Left ventricle myocardium superior (tissue), 1 donor: ENCODE measurements at places on chromosomes 13 and 19. TPM values are rescaled to one million over a fixed set of nuclear protein-coding genes. Genes with fewer than 3 reads are reported as not detected.

DNA sequence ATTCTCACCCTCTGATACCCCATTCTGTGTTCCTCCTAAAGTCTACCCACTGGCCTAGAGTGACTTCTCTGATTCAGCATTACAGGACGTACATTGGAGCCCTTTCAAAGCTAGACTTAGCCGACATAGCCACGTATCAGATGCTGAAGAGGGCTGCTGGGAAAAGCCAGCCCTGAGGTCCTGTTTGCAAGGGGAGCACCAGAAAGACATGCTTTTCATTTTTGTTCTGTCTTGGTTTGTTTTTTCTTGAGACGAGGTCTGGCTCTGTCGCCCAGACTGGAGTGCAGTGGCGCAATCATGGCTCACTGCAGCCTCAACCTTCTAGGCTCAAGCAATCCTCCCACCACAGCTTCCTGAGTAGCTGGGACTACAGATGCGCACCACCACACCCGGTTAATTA, 6.3 kb upstream of the ZSWIM4 start:
- DNase-seq = peak; percentile 49

The WDR87 gene
- not detected for total RNA-seq

The COLGALT1 gene
- total RNA-seq = 33.0 TPM

The ZNF582 gene
- total RNA-seq = 5.5 TPM

GRCh38 chr19:45119582-45119981, 26.6 kb downstream of the PPP1R37 start:
- DNase-seq = no peak

DNA sequence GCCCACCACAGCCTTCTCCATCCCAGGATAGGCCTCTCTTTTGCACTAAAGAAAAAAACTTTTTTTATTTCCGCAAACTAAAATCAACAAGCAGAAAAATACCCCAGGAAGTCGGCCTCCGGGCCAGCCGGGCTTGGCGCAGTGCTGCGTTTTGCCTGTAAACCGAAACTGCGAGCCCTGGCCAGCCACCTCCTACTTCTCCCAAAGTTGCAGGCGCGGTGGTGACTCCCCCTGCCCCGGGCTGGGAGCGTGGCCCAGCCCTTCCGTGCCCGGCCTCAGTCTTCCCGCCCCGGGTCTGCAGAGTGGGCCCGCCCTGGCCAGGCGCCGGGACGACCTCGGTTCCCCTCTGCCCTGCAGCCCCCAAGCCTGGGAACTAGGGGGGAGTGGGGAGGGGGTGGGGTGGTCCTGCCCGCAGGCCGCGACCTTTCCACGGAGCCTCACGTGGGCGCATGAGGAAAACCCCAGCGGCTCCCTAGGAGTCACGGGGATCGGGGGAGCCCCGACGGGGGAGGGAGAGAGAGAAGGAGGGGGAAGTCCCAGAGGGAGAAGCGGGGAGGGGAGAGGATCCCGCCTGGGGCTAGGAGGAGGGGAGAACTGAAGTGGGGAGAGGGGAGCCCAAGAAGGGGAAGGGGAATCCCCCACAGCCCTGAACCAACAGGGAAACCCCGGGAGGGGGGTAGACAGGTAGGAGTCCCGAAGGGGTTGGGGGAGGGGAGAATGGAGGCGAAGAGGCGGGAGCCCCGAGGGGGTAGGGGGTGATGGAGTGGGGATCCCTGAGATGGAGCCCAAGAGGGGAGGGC, 3.0 kb downstream of the GADD45B start:
- DNase-seq = peak; percentile 88

The NCAN gene
- not detected for total RNA-seq

GRCh38 chr19:34480971-34481841, at the start of gene WTIP:
Gene WTIP, plus strand, starts transcription at chr19:34481758. Its CDS starts 217 bp downstream, at chr19:34481975.
- peak; percentile 89 for DNase-seq

DNA sequence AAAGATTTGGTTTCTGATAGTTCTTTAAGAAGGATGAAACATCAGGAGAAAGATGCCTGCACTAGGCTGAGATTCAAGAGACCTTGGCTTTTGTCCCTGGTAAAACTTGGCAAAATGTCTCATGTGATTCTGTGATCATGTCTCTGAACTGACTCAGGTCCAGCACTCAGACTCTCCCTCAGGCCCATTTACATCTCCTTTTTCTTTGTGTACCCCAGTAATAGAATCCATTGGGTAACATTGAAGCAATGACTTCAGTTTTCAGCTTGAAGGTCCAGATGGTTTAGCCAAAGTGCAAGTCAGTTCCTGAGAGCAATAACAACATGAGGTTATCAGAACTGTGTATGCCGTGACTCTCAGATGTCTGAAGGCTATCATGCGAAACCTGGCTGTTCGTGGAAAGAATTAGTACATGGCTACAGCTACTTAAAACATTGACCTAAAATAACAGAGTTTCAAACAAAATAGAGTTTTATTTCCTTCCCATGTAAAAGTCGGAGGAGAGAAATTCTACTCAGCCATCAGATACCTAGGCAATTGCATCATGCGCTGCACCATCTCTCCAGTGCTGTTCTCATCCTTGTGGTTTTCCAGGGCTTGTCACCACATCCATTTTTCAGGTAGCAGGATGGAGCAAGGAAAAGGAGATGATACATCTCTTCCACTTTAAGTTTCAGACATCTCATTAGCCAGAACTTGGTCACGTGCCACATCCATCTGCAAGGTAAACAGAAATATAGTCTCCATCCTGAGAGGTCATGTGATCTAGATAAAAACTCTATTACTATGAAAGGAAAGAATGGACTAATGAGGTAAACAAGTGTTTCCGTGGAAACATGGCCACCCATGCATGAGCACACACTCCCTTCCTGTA, 117.3 kb downstream of the POSTN start:
- no peak for DNase-seq

The SYCN gene
- not detected for total RNA-seq

GRCh38 chr13:91240341-91240740, 107.1 kb upstream of the MIR17HG start:
- no peak for DNase-seq

GRCh38 chr13:113936166-113936965, 37.5 kb downstream of the C13orf46 start:
- no peak for DNase-seq

GRCh38 chr19:2735374-2735773, 4.4 kb downstream of the SLC39A3 start:
- DNase-seq = no peak

The NLRP7 gene
- total RNA-seq = not detected

DNA sequence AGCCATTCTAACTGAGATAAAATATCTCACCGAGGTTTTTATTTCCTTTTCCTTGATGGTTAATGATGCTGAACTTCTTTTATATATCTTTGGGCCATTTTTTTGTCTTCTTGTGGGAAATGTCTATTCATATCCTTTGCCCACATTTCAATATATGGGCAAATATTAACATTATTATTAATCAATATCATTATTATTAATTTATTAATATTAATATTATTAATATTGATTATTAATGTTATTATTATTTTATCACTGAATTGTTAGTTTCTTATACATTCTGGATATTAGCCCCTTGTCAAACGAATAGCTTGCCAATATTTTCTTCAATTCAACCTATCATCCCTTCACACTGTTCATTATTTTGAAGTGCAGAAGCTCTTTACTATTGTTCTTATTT, 2203.6 kb downstream of the PCDH9 start:
- no peak for DNase-seq

- peak; percentile 93 for DNase-seq
Observed at GRCh38 chr19:1040476-1041271, 767 bp downstream of the ABCA7 start.

- DNase-seq = no peak
Observed at GRCh38 chr19:49549045-49549444, 21.2 kb downstream of the RCN3 start.

DNA sequence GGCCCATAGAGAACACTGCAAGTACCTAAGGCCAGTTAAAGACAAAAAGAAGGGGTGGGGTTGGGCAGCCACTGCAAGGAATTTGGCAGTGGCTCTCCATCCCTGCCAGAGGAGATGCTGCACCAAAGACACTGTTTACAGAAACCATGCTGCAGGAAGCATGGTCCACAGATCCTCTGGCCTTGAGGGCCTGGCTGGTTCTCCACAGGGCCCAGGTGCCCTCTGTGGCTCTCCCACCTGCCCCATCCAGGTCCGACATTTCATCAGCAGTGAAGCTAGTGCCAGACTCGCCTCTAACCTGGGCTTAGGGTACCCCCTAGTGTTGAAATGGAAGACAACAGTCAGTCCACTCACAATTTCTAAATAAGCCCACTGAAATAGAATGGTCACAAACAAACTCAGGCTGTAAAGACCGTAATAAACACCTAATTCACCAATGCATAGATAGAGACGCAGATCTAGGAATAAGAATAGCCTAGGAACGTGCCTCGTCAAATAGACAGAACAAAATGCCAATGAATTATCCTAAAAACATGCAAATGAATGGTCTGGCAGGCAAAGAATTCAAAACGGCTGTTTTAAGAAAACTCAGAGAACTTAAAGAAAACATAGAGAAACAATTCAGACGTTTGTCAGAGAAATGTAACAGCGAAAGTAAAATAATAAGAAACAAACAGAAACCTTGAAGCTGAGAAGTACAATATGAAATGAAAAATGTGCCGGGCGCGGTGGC, 23.3 kb downstream of the LYPD4 start:
- no peak for DNase-seq

DNA sequence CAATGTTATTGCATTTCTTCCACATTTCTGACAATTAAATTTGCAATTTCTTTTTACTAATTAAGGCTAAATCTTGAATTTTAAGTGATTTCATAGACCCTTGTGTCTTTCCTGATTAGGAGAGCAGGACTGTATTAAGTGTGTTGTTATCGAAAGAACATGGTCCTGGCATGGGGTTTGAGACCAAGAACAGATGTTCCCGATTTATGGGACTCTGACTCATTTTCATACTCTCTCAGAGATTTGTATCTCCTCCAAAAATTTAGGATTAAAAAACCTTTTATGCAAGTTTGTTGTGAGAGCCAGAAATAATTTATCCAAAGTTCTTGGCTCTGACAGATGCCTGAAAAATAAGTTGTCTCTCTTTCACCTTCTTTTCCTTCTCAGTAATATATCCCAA, 589.3 kb upstream of the ARGLU1 start:
- no peak for DNase-seq

The ZNF562 gene
- 21.2 TPM for total RNA-seq

GRCh38 chr19:14119644-14120496, 2.3 kb upstream of the PRKACA start:
- DNase-seq = no peak

The RNF225 gene
- not detected for total RNA-seq

- DNase-seq = peak; percentile 83
Observed at GRCh38 chr19:3665681-3666544, 34.4 kb downstream of the PIP5K1C start.

The PGLYRP2 gene
- total RNA-seq = not detected

GRCh38 chr13:74274916-74275315, 140.7 kb upstream of the KLF12 start:
- no peak for DNase-seq

The CCL25 gene
- total RNA-seq = not detected

- no peak for DNase-seq
Observed at GRCh38 chr19:6055013-6055795, 55.1 kb downstream of the RFX2 start.

DNA sequence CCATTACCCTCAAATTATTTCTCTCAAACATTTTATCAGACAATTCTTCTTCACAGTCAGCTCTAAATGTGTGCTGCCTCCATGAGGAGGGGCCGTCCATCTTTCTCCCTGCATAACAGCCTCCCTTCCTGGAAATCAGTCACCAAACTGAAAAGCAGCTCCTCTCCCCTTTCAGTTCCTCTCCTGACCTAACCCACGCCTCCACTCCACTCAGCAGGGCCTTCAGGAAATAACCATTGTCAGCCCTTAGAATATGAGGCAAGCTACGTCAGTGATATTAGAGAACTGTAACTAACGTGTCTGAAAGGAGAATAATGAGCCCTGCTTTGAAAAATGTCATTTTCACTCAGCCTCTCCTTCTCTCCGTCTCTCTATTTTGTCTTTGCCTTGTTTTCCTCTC, 116.2 kb downstream of the OLFM4 start:
- no peak for DNase-seq

- DNase-seq = no peak
Observed at GRCh38 chr13:109785892-109786450, 412 bp downstream of the IRS2 start.

DNA sequence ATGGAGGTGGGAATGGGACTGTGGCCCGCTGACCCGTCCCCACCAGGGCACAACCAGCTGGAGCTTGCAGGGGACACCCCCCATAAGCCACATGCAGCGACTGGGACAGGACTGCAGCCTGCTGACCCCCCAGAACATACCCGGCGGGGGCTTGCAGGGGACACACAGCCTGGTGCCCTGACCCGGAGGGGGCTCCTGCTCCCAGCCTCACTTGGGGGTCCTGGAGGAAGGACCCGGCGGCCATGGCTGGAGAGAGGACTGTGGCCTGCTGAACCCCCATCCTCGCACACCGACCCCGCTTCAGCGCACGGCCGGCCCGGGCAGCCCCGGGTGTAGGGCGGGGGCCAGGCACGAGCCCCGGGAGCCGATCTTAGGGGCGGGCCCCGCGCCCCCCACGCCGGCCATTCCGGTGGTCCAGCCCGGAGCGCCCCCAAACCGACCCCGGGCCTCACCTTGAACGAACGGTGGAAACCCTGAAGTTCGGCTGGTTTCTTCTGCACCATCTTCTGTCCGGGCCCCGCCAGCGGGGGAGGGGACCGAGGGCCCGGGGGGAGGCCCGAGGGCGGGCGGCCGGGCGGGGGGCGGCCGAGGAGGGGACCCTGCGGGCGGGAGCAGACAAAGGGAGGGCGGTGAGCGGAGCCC, 574 bp downstream of the MKNK2 start:
- peak; percentile 58 for DNase-seq

The ZNF146 gene
- total RNA-seq = 29.1 TPM

GRCh38 chr19:664913-665443, 2.0 kb upstream of the RNF126 start:
- peak; percentile 90 for DNase-seq

The ZNF526 gene
- 6.7 TPM for total RNA-seq

DNA sequence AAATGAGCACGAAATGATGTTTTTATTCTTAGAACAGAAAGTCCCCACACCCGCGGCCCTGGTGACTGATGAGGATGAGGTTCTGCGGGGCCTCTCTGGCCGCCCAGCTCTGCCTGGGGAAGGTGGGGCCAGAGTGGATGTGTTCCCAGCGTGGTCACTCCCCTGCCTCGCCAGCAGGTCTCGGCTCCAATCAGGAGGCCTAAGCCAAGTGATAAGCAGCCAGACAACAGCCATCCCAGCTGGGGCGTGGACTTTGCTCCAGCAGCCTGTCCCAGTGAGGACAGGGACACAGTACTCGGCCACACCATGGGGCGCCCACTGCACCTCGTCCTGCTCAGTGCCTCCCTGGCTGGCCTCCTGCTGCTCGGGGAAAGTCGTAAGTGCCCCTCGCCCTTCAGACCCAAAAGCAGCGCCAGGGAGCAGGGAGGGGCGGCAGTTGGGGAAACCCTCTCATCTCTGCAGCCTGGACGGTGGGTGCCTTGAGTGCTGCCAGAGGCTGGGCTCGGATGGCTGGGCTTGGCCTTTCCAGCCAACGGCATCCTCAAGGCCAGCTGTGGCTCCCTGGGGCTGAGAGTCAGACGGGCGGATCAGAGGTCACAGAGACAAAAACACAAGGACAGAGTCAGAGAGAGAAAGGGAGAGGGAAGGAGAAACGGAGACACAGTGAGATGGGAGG, at the start of gene F10:
TSS of gene F10 (plus strand) at position 250 of the 676 bp plus-strand sequence. CDS start at position 307, 57 bp downstream.
- DNase-seq = peak; percentile 80

The ZNF723 gene
- total RNA-seq = not detected

- peak; percentile 83 for DNase-seq
Observed at GRCh38 chr19:12757544-12758274, 6.1 kb downstream of the BEST2 start.

- DNase-seq = no peak
Observed at GRCh38 chr13:25067064-25067463, 28.9 kb upstream of the PABPC3 start.

- DNase-seq = no peak
Observed at GRCh38 chr13:79803989-79804388, 323.0 kb downstream of the NDFIP2 start.

The ZNF69 gene
- 4.0 TPM for total RNA-seq

The KLK14 gene
- 0.89 TPM for total RNA-seq
